Activated CD4-positive, alpha-beta T cell treated with anti-CD3 and anti-CD28 coated beads, Interleukin-2, amount 10 ng/mL, durations not matched to agents 7 days and 5 days (primary cell): ENCODE measurements at places on chromosomes 2 and 18.

- no peak for DNase-seq
Observed at GRCh38 chr2:120245520-120246332, 6.9 kb upstream of the RALB start.

DNA sequence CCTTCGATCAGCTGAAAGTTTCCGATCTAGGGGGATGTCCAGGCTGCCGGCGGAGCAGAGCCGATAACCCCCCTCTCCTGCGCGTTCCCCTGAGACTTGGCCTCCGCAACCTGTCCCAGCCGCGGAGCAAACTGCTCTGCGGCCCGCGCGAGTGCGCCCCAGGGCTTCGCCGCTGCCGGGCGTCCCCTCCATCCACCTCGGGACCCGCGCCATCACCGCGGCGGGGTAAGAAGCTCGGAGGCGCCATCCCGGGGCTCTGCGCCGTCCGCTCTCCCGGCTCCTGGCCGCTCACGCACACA is 990 bp upstream of the GDF7 start:
- DNase-seq = no peak

DNA sequence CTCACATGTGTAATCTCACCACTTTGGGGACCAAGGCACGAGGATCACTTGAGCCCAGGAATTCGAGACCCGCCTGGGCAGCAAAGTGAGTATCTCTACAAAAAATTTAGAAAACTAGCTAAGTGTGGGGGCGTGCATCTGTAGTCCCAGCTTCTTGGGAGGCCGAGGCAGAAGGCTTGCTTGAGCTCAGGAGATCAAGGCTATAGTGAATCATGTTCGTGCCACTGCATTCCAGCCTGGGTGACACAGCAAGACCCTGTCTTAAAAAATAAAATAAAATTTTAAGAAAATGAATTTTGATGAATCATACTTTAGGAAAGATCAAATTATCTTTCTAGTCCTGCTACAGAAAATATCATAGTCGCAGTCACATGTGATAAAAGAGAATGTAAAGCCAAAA is 46.9 kb downstream of the CABYR start:
- no peak for DNase-seq

GRCh38 chr2:161172901-161173540 is 12.8 kb downstream of the TANK start:
- DNase-seq = no peak

GRCh38 chr2:218224186-218224585 is 7.2 kb downstream of the ARPC2 start:
- DNase-seq = no peak

- no peak for DNase-seq
Observed at GRCh38 chr18:3103576-3103975, 90.6 kb upstream of the LPIN2 start.

DNA sequence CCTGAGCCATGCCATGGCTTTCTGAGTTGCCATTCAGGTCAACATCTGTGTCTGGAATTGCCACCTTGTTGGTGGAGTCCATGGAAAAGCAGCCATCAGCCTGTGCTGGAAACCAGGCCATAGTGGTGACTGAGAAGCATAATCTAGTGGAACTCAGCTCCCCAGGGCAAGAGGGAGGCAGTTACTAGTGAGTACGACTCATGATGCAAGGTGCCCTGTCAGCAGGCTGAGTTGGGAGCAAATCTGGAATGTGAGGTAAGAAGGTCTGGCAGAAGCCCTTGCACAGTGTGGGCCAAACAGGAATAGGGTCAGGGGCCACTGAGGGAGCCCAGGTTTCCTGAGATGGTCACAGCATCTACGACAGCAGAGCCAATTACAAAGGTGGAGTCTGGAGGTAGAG is 37.1 kb downstream of the SULT1C2 start:
- no peak for DNase-seq

GRCh38 chr2:79554899-79555298 is 42.0 kb downstream of the CTNNA2 start:
- DNase-seq = no peak

- DNase-seq = no peak
Observed at GRCh38 chr2:231223458-231223976, 25.1 kb downstream of the ARMC9 start.
